ENCODE measurements at places on chromosomes 1 and 21. TPM values are rescaled to one million over a fixed set of nuclear protein-coding genes. Genes with fewer than 3 reads are reported as not detected.
A peak's percentile ranks its signal among the peaks of the same experiment; 100 is the strongest.

- H3K27ac ChIP-seq, result no peak overlapping the region
- peaks cover 3% of the 10 kb centered on the region for H3K27me3 ChIP-seq
- H3K4me3 ChIP-seq, result no peak overlapping the region
- no peak for DNase-seq
- H3K4me1 ChIP-seq, result no peaks in the 10 kb centered on the region
- H3K36me3 ChIP-seq, result no peaks in the 10 kb centered on the region
These were observed 134.5 kb upstream of the PKN2 start for GRCh38 chr1:88549536-88549935.

- DNase-seq, result no peak
- no peak overlapping the region for H3K4me3 ChIP-seq
- H3K27ac ChIP-seq, result no peak overlapping the region
- H3K27me3 ChIP-seq, result peaks cover 3% of the 10 kb centered on the region
These were observed 65.7 kb upstream of the CACHD1 start for GRCh38 chr1:64404202-64404601.

DNA sequence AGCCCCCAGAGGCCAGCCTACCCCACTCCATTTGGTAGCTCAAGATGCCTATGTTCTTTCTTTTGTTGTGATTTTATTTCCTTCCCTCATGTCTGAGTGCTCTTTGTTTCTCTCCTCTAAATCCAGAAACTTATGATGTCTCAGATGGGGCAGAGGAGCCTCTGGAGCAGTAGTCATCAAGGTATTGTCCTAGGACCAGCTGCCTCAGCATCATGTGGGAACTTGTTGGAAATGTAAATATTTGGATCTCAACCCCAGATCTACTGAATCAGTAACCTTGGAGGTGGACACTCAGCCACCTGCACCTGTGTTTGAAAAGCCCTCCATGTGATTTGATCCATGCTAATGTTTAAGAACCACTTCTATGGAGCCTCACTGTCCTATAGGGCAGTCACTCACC, 593.1 kb upstream of the PLXNA2 start:
- no peak for DNase-seq
- H3K27ac ChIP-seq, result no peak overlapping the region
- no peaks in the 10 kb centered on the region for H3K27me3 ChIP-seq

GRCh38 chr21:45236481-45236880, 51.2 kb downstream of the POFUT2 start:
- peaks cover 19% of the 10 kb centered on the region for H3K4me1 ChIP-seq
- peak; percentile 36 for DNase-seq
- peaks cover 53% of the 10 kb centered on the region for H3K27me3 ChIP-seq

GRCh38 chr1:171160211-171160610, 24.9 kb upstream of the FMO2 start:
- no peak for DNase-seq
- no peak overlapping the region for H3K4me3 ChIP-seq
- H3K4me1 ChIP-seq, result no peaks in the 10 kb centered on the region
- H3K27me3 ChIP-seq, result no peaks in the 10 kb centered on the region
- H3K27ac ChIP-seq, result no peak overlapping the region
- H3K36me3 ChIP-seq, result no peaks in the 10 kb centered on the region

GRCh38 chr1:207089627-207090355, 1.1 kb downstream of the C4BPB start:
- no peak for DNase-seq
- peaks cover 16% of the 10 kb centered on the region for H3K4me1 ChIP-seq
- peaks cover 7% of the 10 kb centered on the region for H3K27me3 ChIP-seq
- no peak overlapping the region for H3K27ac ChIP-seq
- peak overlapping the region; percentile 33 for H3K4me3 ChIP-seq

- no peak for DNase-seq
- H3K4me1 ChIP-seq, result no peaks in the 10 kb centered on the region
- no peak overlapping the region for H3K4me3 ChIP-seq
- H3K27ac ChIP-seq, result no peak overlapping the region
These were observed 68.4 kb downstream of the EPHB2 start for GRCh38 chr1:22778862-22779520.

DNA sequence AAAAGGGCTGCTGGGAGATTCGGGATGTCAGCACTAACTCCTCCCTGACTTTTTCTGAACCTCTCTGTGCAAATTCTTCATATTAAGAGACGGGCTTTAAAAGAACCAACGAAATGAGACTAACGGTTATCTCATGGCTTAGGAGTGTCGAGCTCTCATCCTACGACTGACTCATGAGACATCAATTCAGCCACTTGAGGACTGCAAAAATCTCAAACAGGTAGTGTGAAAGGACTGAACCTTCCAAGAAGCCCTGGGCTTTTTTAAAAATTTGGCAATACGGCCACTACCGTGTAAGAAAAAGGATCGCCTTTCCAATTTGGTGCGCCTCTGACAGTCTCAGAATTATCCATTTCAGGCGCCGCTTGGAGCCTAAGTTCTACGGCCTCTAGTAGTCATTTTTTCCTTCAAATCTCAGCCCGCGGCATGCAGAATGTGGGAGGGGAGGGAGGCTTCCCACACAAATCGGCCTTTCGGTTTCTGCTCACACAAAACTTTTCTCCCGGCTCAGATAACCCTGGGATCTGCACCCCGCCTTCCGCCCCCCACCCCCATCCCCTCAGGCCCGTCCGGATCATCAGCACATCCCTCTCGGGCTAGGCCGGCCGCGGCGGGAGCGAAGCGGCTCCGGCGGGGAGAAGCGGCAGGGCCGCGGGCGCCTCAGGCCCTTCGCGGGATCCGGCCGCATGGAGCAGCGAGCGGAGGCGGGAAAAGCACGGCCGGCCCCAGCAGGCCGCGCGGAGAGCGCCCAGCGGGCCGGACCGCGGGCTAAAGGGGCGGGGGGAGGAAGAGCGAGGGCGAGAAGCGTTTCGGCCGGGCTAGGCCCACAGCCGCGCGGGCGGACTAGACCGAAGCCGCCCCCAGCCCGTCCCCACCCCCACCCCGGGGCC, 618 bp downstream of the HNRNPR start:
- H3K27me3 ChIP-seq, result no peaks in the 10 kb centered on the region
- DNase-seq, result peak; percentile 48
- peaks cover 47% of the 10 kb centered on the region for H3K4me1 ChIP-seq

- H3K27ac ChIP-seq, result peak overlapping the region; percentile 67
- DNase-seq, result peak; percentile 72
- H3K27me3 ChIP-seq, result no peaks in the 10 kb centered on the region
- H3K36me3 ChIP-seq, result peaks cover 23% of the 10 kb centered on the region
These were observed 162.8 kb downstream of the NTPCR start for GRCh38 chr1:233113009-233113879.

- peaks cover 14% of the 10 kb centered on the region for H3K4me1 ChIP-seq
- H3K27ac ChIP-seq, result no peak overlapping the region
- no peaks in the 10 kb centered on the region for H3K36me3 ChIP-seq
- no peak overlapping the region for H3K4me3 ChIP-seq
- peaks cover 68% of the 10 kb centered on the region for H3K27me3 ChIP-seq
These were observed 5.0 kb downstream of the HAPLN2 start for GRCh38 chr1:156623946-156624813.

DNA sequence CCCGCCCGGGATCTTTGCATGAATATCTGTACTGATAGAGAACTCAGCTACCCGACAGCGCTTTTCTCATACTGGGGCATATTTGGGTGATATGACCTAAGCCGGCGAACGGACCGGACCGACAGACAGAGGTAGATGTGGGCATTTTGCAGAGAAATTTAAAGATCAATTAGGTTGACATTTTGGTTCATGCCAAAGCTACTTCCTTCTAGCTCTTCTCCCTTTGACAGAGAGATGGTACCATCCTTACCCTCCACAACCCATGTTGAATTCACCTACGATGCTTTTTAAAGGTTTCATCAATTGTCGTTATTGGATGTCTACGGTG, 459 bp downstream of the ARV1 start:
- H3K4me1 ChIP-seq, result peaks cover 28% of the 10 kb centered on the region
- no peaks in the 10 kb centered on the region for H3K27me3 ChIP-seq
- no peak for DNase-seq
- peak overlapping the region; percentile 84 for H3K27ac ChIP-seq
- H3K36me3 ChIP-seq, result peaks cover 25% of the 10 kb centered on the region
- H3K4me3 ChIP-seq, result no peak overlapping the region

- H3K4me3 ChIP-seq, result no peak overlapping the region
- peaks cover 14% of the 10 kb centered on the region for H3K27me3 ChIP-seq
- H3K27ac ChIP-seq, result no peak overlapping the region
- no peaks in the 10 kb centered on the region for H3K4me1 ChIP-seq
- no peak for DNase-seq
- no peaks in the 10 kb centered on the region for H3K36me3 ChIP-seq
These were observed 40.5 kb upstream of the FHAD1 start for GRCh38 chr1:15206418-15207030.

DNA sequence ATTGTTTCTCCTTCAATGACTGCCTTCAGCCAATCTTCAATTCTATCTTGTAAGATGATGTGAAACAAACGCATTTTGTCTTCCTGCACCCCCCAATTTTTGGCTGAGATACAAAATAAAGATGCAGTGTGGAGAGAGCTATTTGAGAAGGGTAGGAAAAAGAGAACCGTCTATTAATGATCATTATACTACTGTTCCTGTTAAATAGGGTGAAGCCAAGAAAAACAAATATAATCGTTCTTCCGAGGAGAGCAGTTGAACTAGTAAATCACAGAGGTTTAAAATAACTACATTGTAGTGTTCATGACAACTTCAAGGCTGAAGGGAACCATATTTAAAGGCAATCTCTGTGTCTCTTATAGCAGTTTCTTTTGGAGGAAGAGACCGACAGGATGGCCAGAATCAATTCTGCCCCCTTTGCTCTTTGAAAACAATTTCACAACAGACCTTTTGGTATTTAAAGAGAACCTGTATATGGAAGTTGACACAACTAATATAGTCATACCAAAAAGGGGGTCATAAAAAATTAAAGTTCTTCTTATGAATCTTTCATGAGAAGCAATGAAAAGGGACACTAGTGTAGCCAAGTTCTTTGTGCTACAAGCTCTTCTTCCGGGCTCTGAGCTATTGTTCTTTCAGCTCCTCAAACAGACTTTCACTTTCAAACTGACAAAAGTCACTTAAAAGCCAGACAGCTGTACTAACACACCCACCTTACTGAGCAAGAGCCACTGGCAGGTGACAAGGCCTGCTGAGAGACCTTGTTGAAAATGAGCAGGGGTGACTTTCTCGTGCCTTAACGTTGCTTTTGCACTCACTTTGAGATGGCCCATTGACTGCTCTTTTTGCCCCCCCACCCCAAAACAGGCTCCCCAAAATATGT, 30.9 kb downstream of the PROX1 start:
- no peak for DNase-seq
- no peak overlapping the region for H3K4me3 ChIP-seq
- no peaks in the 10 kb centered on the region for H3K27me3 ChIP-seq
- H3K36me3 ChIP-seq, result no peaks in the 10 kb centered on the region

- H3K4me3 ChIP-seq, result no peak overlapping the region
- no peaks in the 10 kb centered on the region for H3K4me1 ChIP-seq
- peaks cover 8% of the 10 kb centered on the region for H3K36me3 ChIP-seq
- no peak for DNase-seq
- H3K27me3 ChIP-seq, result peaks cover 29% of the 10 kb centered on the region
- H3K27ac ChIP-seq, result no peak overlapping the region
These were observed 8.8 kb upstream of the KLHL12 start for GRCh38 chr1:202935844-202936243.

DNA sequence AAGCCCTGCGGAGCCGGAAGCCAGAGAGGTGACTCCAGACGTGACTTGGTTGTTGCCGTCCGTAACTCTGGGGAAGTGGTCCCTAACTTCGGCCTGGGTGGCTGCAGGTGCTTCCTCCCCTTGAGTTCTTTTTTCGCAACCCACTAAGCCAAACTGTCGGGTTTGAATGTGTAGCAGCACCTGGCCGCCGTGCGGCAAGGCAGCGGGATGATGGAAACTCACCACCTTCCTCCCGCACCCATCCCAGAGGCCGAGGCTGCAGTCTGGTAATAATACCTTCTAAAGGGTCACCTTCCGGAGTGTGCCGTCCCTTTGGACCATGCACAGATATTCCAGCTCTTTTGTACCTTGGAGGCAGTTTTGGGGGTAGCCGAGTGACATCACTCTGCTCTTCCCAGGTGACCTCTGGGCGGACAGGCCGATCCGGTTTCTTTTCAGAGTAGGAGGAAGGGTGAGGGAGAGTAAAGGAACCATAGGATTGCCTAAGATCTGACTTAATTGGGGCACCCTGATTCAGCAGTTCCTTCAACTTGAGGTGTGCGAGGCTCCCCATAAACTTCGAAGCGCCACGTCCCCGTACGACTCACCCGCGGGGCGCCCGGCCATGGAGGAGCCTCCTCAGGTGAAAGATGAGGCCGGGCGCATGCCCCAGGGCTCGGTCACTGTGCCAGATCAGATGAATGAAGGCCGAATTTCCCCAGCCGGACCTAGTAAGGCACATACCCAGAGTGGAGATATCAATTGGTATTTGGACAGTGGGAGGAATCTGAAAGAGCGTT, 1.0 kb downstream of the KCNK1 start:
- peaks cover 50% of the 10 kb centered on the region for H3K4me1 ChIP-seq
- DNase-seq, result peak; percentile 28
- peak overlapping the region; percentile 55 for H3K27ac ChIP-seq
- peaks cover 43% of the 10 kb centered on the region for H3K27me3 ChIP-seq
- peaks cover 22% of the 10 kb centered on the region for H3K36me3 ChIP-seq

DNA sequence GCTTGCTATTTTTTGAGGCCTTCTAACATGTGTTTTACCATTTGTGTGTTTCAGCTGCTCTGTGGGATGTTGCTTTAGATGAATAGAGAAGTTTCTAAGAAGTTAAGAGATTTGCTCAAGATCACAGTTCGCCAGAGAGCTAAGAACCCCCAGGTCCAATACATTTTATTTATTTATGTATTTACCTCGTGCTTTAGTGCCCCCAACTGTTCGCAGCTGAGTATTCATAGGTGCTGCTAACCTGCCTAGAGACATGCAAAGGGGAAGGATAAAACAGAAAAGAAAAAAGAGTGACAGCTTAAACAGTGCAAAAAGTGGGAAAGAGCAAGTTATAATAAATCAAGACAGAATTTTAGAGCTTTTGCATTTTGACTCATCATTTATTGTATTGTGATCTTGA, 31.1 kb downstream of the NFYC start:
- H3K27me3 ChIP-seq, result no peaks in the 10 kb centered on the region
- H3K4me1 ChIP-seq, result peaks cover 17% of the 10 kb centered on the region
- no peak for DNase-seq
- H3K4me3 ChIP-seq, result no peak overlapping the region
- peaks cover 21% of the 10 kb centered on the region for H3K36me3 ChIP-seq

CLEC20A gene
- not detected for total RNA-seq

KPRP gene
- not detected for total RNA-seq

BCAN gene
- not detected for total RNA-seq
